ENCODE measurements at places on chromosomes 7 and 10. TPM values are rescaled to one million over a fixed set of nuclear protein-coding genes. Genes with fewer than 3 reads are reported as not detected.

DNA sequence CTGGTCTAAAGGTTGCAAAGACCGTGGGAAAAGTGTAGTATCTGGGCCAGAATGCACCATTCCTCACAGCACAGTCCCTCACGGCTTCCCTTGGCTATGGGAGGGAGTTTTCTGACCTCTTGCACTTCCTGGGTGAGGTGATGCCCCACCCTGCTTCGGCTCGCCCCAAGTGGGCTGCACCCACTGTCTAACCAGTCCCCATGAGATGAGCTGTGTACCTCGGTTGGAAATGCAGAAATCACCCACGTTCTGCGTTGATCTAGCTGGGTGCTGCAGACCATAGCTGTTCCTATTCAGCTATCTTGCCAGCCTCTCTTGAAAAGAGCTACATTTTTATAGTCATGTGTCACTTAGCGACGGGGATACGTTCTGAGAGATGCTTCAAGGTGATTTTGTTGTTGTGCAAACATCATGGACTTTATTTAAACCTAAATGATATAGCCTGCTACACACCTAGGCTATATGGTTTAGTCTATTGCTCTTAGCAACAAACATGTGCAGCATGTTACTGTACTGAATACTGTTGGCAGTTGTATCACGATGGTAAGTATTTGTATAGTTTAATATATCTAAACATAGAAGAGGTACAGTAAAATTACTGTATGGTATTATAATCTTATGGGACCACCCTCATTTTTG is 120.0 kb downstream of the PPP1R9A start:
- no peak for DNase-seq

- DNase-seq: no peak
These were observed 4.6 kb downstream of the LANCL2 start for GRCh38 chr7:55369427-55370400.

- no peak for DNase-seq
These were observed 472.5 kb downstream of the DNAJB6 start for GRCh38 chr7:157809154-157809862.

The CFAP70 gene
- total RNA-seq: 11.2 TPM

Data from lung (tissue), 17 donors.